ENCODE measurements at places on chromosomes 12 and 14.
A peak's percentile ranks its signal among the peaks of the same experiment; 100 is the strongest.

DNA sequence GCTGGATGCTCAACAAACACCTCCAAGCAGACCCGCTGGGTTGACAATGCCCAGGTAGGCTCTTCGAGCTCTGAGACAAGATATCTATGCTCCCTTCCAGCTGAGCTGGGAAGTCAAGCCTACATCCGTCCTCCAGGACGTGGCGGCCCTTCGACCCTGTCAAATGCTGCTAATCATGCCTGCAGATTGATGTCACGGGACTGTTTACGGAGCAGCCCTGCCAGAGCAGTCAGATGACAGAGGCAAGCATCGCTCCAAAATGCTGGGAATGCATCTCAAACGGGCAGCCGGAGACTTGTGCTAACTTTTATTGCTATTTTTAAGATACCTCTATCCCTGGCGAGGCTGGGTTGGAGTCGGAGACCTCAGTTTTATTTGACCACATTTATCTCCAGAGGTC is 139.2 kb downstream of the NTF3 start:
- DNase-seq, result no peak

DNA sequence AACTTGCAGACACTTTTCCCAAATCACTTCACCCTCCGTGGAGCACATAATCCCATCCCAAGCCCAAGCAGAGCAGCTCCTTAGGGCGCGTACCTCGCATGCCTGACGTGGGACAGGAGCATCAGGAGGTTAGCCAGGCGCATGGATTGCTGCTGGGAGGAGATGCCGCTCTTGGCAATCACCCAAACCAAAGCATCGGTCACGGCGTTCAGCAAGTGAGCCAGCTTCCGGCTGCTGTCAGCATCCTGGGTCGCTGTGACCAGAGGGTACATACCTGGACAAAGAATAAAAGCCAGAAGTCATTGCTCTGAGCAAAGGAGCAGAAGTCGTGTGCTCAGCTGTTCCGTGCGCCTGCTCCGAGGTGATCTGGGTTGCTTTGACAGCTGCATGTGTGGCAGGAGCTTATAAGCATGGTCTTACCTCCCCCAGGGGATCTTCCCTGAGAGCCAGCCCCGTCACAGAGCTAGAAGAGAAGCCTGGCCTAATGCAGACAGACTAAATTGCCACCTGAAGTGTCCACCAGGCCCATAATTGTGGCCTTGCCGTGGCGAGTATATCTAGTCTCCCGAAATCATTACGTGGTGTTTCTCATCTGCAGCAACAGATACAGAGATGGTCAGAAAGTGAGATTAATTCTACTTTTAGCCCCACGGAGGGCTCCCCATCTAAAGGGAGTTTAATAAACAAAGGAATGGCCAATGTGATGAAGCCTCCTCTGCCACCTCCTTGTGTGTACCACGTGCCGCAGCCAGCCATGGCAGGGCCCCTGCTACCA is 59.1 kb downstream of the ESR2 start:
- DNase-seq, result no peak

GRCh38 chr14:74917646-74918081 is 5.4 kb downstream of the RPS6KL1 start:
- no peak for DNase-seq

DNA sequence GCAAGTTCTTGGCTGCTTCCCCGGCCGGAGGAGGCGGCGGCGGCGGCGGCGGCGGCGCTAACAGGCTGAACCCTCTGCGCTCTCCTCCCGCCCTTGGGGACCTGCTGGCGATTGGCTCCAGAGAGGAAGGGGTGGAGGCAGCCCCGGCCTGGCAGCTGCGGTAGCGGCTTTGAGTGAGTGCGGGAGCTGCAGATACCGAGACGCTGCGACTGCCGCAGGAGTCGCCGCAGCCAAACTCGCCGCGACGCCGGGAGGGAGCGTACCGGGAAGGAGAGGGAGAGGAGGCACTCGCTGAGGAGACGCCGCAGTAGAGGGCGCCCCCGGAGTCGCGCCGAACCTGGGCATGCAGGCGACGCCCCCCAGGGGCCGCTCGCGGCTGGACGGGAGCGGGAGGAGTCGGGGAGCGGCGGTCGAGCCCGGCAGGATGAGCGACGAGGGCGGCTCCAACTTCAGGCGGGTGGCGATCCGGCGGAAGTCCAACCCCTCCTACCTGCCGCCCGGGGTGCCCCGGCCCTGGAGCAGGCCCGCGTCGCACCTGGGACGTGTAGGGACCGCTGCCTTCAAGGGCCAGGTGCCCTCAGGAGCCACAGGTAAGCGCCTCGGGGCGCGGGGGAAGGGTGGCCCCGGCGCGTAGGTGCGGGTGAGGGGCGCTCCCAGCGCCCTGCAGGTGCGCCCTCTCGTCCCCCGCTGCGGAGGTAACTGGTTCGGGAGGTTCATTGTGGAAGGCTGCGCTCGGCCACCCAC is at the start of gene FGD4:
Gene FGD4 (plus strand): TSS at position 189 of the 744 bp plus-strand sequence.
- DNase-seq, result peak; percentile 61

GRCh38 chr14:26808407-26808806 is 210.6 kb upstream of the NOVA1 start:
- peak; percentile 2 for DNase-seq

DNA sequence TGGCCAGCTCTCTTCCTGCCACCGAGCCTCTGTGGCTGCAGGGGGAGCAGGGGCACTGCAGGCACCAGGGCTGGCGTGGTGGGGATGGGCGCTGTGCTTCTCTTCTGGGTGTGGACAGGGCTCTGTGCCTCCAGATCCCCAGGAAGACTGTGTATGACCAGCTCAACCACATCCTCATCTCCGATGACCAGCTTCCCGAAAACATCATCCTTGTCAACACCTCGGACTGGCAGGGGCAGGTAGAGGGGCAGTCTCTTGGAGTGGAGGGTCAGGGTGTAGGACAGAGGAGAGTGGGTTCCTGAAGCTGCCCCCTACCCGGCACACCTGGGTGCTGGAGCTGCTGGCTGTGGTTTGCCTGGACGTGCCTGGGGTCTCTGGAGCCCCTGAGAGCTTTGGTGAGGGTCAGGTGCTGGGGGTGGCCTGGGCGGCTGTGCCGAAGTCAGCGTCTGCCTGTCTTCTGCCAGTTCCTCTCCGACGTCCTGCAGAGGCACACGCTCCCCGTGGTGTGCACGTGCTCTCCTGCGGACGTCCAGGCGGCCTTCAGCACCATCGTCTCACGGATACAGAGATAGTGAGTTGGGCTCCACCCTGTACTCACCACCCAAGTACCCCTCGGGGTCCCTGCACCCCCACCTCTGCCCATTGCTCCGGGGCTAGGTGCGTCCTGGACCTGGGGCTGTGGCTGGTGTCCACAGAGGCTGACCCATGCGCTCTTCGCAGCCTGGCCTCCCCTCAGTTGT is 15.8 kb upstream of the TEX22 start:
- DNase-seq, result no peak
